ENCODE measurements at places on chromosomes 16 and 17.
A peak's percentile ranks its signal among the peaks of the same experiment; 100 is the strongest.

GRCh38 chr17:48816774-48817590, at the start of gene TTLL6:
Gene TTLL6 (minus strand): TSS chr17:48817229. CDS start chr17:48817072, 157 bp downstream.
- DNase-seq, result peak; percentile 51

- no peak for DNase-seq
Measured at GRCh38 chr17:68326681-68327080, 35.4 kb downstream of the ARSG start.

GRCh38 chr16:8554881-8555280, 35.4 kb downstream of the TMEM114 start:
- DNase-seq, result no peak

GRCh38 chr16:78695391-78695790, 595.9 kb downstream of the WWOX start:
- DNase-seq, result no peak

GRCh38 chr17:81418710-81419318, 23.6 kb downstream of the BAHCC1 start:
- DNase-seq, result peak; percentile 44

GRCh38 chr17:61519754-61520440, 67.7 kb downstream of the TBX4 start:
- no peak for DNase-seq

GRCh38 chr17:43832976-43833829, at the start of gene MPP3:
Gene MPP3 (minus strand): TSS chr17:43833146. CDS start chr17:43831906, 1,240 bp downstream.
- peak; percentile 67 for DNase-seq

DNA sequence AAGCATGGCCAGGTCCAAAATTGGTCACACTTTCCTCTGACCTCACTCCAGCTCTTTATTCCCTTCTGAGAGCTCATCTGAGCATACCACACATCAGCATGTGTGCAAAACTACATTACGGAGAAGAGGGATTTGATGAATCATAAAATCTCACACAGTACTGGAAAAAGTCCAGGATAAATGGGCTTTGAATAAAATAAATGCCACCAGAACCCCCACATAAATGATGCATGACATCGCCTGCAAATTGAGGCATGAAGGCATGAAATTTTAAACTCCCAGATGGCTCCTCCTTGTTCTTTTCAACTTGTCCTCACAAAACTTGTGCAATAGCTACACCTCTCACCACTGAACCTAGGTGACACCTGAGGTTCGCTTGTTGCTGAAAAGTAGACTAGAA, 439.5 kb downstream of the CA10 start:
- no peak for DNase-seq

DNA sequence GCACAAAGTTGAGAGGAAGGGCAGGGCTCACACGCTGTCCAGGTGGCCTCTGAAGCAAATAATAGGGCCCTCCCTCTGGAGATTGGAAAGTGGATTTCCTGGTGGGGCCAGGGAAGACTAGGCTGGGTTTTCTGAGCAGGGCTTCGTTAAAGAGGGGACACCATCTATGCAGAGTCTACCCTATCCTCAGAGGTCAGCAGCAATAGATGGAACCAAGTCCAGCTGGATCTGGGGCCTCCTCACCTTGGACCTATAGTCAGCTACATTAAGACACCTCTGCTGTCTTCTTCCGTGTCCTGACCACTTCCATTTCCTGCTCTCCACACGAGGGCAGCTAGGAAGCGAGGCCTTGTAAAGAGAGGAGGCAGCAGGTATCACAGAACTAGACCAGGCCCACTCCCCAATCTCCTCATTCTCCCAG, 14.7 kb upstream of the ST6GALNAC1 start:
- DNase-seq, result no peak
